ENCODE measurements at places on chromosomes 13 and 19. TPM values are rescaled to one million over a fixed set of nuclear protein-coding genes. Genes with fewer than 3 reads are reported as not detected.
A peak's percentile ranks its signal among the peaks of the same experiment; 100 is the strongest.

DNA sequence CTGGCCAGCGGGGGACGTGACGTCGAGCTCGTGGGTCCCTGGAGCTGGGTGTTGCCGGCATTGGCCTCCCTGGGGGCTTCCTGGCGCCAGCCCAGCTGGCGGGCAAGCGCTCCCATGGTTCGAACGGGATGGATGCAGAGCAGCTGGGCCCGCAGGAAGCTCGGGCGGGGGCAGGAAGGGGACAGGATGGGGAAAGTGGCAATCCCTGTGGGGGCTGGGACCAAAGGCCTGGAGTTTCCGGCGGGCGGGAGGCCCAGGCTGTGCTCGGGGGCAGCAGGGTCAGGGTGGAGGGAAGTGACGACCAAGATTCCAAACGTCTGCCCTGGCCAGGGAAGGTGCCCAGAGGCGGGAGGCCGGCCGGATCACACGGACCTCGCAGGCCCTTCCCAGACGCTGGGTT is 19.3 kb downstream of the PALM start:
- no peak overlapping the region for H3K4me3 ChIP-seq
- H3K27ac ChIP-seq: peak overlapping the region; percentile 50
- no peak for DNase-seq
- peaks cover 63% of the 10 kb centered on the region for H3K36me3 ChIP-seq
- no peaks in the 10 kb centered on the region for H3K27me3 ChIP-seq

SIGLEC9 gene
- 5.5 TPM for total RNA-seq

DNA sequence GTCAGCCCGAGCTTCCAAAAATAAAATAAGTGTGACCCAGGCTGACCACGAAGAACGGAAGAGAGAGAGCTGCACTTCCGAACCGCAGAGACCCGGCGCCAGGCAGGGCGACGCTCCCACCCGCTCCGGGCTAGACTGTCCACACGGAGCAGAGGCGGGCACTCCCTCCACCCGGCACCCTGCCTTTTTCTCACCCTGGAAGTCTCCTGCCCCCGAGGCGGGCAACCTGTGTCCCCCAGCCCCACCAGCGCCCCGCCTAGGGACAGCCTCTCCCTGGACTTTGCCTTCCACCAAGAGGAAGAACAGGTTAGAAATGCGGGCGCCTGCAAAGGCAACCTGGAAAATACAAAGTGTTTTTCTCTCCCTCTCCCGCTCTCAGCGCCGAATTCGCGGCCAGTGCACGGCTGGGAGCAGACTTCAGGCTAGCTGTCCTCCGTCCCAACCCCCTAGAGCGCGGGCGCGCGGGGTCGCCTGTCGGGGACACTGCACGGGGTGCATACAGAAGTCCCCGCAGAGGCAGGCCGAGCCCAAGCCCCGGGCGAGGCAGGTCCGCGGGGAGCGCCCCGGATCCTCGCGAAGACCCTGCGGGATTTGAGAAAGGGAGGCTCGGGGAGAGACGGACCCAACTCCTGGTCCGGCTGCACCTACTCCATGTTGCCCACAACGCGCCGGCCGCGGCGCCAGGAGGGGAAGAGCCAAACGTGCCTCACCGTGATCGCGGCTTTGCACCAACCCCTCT is 845 bp downstream of the SPRY2 start:
- no peaks in the 10 kb centered on the region for H3K27me3 ChIP-seq
- H3K4me1 ChIP-seq: peaks cover 5% of the 10 kb centered on the region
- peak; percentile 36 for DNase-seq
- H3K27ac ChIP-seq: peak overlapping the region; percentile 99
- H3K36me3 ChIP-seq: no peaks in the 10 kb centered on the region

GRCh38 chr13:107867701-107868661 is 347.4 kb downstream of the LIG4 start:
- H3K36me3 ChIP-seq: no peaks in the 10 kb centered on the region
- H3K27ac ChIP-seq: no peak overlapping the region
- H3K4me1 ChIP-seq: no peaks in the 10 kb centered on the region
- peak overlapping the region; percentile 52 for H3K4me3 ChIP-seq
- H3K27me3 ChIP-seq: no peaks in the 10 kb centered on the region
- DNase-seq: no peak

GRCh38 chr19:35991731-35992450 is 3.1 kb upstream of the SDHAF1 start:
- H3K27ac ChIP-seq: no peak overlapping the region
- no peak for DNase-seq
- no peaks in the 10 kb centered on the region for H3K4me1 ChIP-seq
- H3K36me3 ChIP-seq: no peaks in the 10 kb centered on the region
- H3K4me3 ChIP-seq: no peak overlapping the region

- no peak overlapping the region for H3K27ac ChIP-seq
- H3K36me3 ChIP-seq: no peaks in the 10 kb centered on the region
- peaks cover 9% of the 10 kb centered on the region for H3K4me1 ChIP-seq
- H3K27me3 ChIP-seq: no peaks in the 10 kb centered on the region
- no peak for DNase-seq
Measured at GRCh38 chr13:39556866-39557265, 46.1 kb downstream of the LHFPL6 start.

- no peak within 1 kb of the TSS for H3K27ac ChIP-seq
- no peaks in the 10 kb centered on the region for H3K4me1 ChIP-seq
- no peaks in the 10 kb centered on the region for H3K36me3 ChIP-seq
- no peaks in the 10 kb centered on the region for H3K27me3 ChIP-seq
- no peak within 1 kb of the TSS for H3K4me3 ChIP-seq
Measured at GRCh38 chr19:35528218-35529038, at the start of gene SBSN. SBSN (minus strand) TSS chr19:35528311; CDS start chr19:35528281, 30 bp downstream.

GRCh38 chr13:44257796-44258195 is 115.8 kb upstream of the SERP2 start:
- no peak for DNase-seq
- H3K4me3 ChIP-seq: no peak overlapping the region
- H3K27ac ChIP-seq: no peak overlapping the region
- H3K4me1 ChIP-seq: peaks cover 5% of the 10 kb centered on the region
- H3K27me3 ChIP-seq: no peaks in the 10 kb centered on the region
- H3K36me3 ChIP-seq: no peaks in the 10 kb centered on the region

- H3K4me1 ChIP-seq: no peaks in the 10 kb centered on the region
- no peaks in the 10 kb centered on the region for H3K27me3 ChIP-seq
- DNase-seq: no peak
- H3K4me3 ChIP-seq: no peak overlapping the region
- no peaks in the 10 kb centered on the region for H3K36me3 ChIP-seq
Measured at GRCh38 chr13:102291587-102292218, 110.1 kb downstream of the FGF14 start.

GRCh38 chr13:59384154-59384553 is 779.6 kb downstream of the DIAPH3 start:
- no peaks in the 10 kb centered on the region for H3K36me3 ChIP-seq
- no peak overlapping the region for H3K4me3 ChIP-seq

GRCh38 chr13:111114362-111115060 is 599 bp upstream of the ARHGEF7 start:
- no peaks in the 10 kb centered on the region for H3K27me3 ChIP-seq
- peak overlapping the region; percentile 89 for H3K27ac ChIP-seq
- no peaks in the 10 kb centered on the region for H3K36me3 ChIP-seq
- DNase-seq: peak; percentile 17
- peak overlapping the region; percentile 76 for H3K4me3 ChIP-seq
- peaks cover 4% of the 10 kb centered on the region for H3K4me1 ChIP-seq

DNA sequence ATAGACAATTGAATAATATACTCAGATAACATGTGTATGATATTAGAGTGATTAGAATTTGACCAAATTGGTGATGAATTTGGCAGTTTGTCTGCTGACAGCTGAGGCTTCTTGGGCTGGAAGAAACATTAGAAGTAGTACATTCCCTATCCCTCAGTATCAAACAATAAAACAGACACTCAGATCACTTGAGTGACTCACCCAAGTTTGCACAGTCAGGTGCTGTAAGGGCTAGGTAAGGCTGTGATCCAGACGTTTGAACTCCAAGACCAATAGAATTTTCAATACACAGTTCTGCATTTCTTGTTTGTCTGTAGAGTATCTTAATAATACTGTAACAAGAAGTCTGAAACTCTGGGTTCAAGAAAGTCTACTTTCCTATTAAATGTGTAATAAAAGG is 223.5 kb downstream of the POSTN start:
- no peaks in the 10 kb centered on the region for H3K36me3 ChIP-seq
- no peak overlapping the region for H3K27ac ChIP-seq
- DNase-seq: no peak
- no peaks in the 10 kb centered on the region for H3K4me1 ChIP-seq
- no peaks in the 10 kb centered on the region for H3K27me3 ChIP-seq
- H3K4me3 ChIP-seq: no peak overlapping the region

DNA sequence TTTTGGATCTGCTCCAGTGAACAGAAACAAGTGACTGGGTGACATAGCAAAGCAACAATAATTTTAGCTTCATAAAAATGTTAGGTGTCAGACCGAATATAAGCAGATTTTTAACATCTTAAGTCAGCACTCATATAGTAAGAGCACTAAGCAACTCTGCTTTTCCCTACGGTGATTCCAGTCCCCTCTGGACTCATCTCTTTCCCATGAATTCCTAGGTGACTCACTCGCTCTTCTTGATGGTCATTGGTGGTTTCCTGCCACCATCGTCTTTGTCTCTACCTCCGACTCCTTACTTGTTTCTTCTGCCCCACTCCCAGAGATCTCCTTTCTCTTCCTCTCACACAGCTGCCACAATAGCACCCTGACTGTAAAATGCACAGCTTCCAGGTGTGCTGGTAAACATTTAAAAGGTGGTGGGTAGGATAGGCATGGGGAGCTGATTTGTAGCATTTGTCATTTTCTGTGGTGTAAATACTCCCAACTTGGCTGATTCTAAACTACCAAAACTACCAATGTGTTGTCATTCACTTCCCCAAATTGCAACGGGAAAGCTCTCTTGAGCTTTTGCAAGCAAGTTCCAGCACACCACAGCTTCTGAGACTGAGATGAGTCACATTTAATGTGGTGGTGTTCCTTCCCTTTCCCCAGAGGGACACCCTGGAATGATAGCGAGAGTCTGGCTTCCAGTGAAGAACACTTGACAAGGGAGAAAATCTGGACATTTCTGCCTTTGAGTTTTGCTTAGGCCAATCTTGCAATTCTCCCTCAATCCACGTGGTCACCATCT is 42.8 kb upstream of the CLDN10 start:
- H3K36me3 ChIP-seq: no peaks in the 10 kb centered on the region
- no peak overlapping the region for H3K4me3 ChIP-seq
- H3K4me1 ChIP-seq: no peaks in the 10 kb centered on the region
- no peak for DNase-seq
- no peaks in the 10 kb centered on the region for H3K27me3 ChIP-seq
- H3K27ac ChIP-seq: no peak overlapping the region

CCDC106 gene
- 15.1 TPM for total RNA-seq

ARHGEF7 gene
- total RNA-seq: 119 TPM

SHISA2 gene
- total RNA-seq: 4.6 TPM

DNA sequence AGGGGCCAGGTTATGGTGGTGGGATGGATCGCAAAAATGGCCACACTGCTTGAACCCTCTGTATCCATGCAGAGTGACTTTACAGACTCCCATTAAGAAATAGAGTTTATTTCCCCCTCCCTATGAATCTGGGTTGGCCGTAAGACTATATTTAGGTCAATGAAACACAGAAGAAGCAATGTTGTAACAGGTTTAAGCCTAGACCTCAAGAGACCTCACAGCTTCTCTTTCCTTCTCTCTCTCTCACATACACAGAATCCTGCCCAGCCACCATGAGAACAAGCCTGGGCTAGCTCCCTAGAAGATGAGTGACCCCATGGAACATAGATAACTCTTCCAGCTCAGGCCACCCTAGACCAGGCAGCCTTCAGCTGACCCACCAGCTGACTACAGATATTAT is 21.0 kb upstream of the FBL start:
- H3K36me3 ChIP-seq: no peaks in the 10 kb centered on the region
- no peaks in the 10 kb centered on the region for H3K27me3 ChIP-seq
- no peak overlapping the region for H3K4me3 ChIP-seq
- no peak for DNase-seq
- H3K27ac ChIP-seq: no peak overlapping the region

GRCh38 chr19:12794196-12794941 is 3.1 kb downstream of the JUNB start:
- DNase-seq: no peak
- peak overlapping the region; percentile 61 for H3K4me3 ChIP-seq
- peak overlapping the region; percentile 99 for H3K27ac ChIP-seq
- H3K36me3 ChIP-seq: no peaks in the 10 kb centered on the region
- no peaks in the 10 kb centered on the region for H3K27me3 ChIP-seq

GNG7 gene
- total RNA-seq: 4.0 TPM

TMEM86B gene
- total RNA-seq: 8.6 TPM

DNA sequence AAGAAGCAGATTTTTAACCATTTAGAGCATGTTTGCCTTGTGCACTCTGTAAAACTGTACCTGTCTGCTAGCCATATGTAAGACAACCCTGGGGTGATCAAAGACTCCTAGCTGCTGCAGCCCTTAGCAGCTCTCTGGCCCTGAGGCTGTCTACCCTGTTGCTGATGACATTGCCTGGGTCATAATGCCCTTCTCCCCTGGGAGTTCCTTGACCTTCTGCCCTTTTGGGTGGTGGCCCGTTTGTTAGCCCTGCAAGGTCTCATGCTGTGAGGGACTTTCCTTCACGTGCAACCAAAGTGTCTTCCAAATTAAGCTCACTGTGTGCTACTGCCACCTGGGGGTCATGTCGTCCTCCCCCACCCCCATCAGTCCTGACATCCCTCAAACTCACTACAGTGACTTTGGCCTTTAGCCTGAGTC is 7.4 kb downstream of the GPC6 start:
- H3K4me3 ChIP-seq: no peak overlapping the region
- no peak for DNase-seq
- no peaks in the 10 kb centered on the region for H3K36me3 ChIP-seq
- no peaks in the 10 kb centered on the region for H3K4me1 ChIP-seq

DACH1 gene
- total RNA-seq: 2.2 TPM

- no peak for DNase-seq
- no peaks in the 10 kb centered on the region for H3K4me1 ChIP-seq
- H3K27me3 ChIP-seq: no peaks in the 10 kb centered on the region
- H3K4me3 ChIP-seq: no peak overlapping the region
- no peak overlapping the region for H3K27ac ChIP-seq
Measured at GRCh38 chr13:53788286-53788685, 759.7 kb downstream of the OLFM4 start.

DNA sequence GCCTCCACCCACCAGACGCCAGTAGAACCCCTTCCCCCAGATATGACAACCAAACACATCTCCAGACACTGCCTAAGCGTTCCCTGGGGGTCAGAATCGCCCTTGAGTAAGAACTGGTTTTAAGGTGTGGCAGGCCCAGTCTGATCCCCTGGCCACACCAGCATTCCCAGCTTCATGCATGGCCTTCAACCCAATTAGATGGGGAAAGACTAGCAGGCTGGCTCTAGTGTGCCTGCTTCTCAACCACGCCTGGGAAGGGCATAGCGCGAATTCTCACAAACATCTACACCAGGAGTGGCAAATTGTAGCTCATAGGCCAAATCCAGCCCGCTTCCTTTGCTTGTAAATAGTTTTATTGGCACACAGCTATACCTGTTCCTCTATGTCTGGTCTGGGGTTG is 13.6 kb downstream of the HAUS8 start:
- no peak for DNase-seq
- no peaks in the 10 kb centered on the region for H3K27me3 ChIP-seq
- no peak overlapping the region for H3K27ac ChIP-seq
- no peak overlapping the region for H3K4me3 ChIP-seq
- H3K36me3 ChIP-seq: peaks cover 54% of the 10 kb centered on the region
